ENCODE measurements at places on chromosomes 5 and 9.

GRCh38 chr5:170503990-170504596 is at the start of gene KCNIP1:
TSS of gene KCNIP1 (plus strand) at chr5:170504020.
- DNase-seq: peak; percentile 93

DNA sequence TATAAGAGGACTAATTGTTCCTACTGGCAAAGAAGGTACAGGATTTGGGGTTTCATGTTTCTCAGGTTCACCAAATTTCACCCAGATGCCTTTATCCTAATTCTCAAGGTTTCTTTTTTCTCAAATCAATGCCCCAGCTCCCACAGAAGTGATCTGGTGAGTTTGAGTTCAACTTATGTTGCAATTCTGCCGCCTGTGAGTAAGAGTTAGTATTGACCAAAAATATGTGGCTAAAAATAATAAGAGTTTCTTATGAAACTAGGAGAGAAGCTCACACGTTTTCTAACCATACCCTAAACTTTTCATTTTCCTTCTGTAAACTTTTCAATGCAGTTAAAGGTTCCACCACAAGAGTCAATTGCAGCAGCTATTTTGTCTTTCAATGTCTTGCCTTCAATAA is 15.1 kb downstream of the SLCO6A1 start:
- DNase-seq: no peak

- no peak for DNase-seq
These were observed 267.7 kb upstream of the ACTBL2 start for GRCh38 chr5:57750282-57750681.

DNA sequence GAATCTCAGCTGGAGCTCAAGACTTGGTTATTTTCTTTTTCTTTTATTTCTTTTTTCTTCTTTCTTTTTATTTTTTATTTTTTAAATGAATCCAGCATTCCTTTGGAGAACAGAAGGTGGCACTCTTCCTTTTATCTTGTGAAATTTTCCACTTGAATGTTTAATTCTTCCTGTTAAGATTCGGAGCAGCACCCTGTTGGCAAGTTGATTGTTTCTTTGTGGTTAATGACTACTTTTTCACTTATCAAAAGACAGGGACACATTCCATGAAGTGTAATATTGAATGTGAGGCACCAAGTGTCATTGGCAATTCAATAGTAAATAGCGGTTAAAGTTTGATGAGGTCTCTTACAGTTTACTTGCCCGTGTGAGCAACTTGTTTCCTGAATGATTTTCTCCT is 240.5 kb upstream of the CHD1 start:
- DNase-seq: no peak

- no peak for DNase-seq
These were observed 6.1 kb upstream of the TMEM252 start for GRCh38 chr9:68546596-68547390.

- DNase-seq: no peak
These were observed 9.6 kb upstream of the NDFIP1 start for GRCh38 chr5:142098931-142099330.

DNA sequence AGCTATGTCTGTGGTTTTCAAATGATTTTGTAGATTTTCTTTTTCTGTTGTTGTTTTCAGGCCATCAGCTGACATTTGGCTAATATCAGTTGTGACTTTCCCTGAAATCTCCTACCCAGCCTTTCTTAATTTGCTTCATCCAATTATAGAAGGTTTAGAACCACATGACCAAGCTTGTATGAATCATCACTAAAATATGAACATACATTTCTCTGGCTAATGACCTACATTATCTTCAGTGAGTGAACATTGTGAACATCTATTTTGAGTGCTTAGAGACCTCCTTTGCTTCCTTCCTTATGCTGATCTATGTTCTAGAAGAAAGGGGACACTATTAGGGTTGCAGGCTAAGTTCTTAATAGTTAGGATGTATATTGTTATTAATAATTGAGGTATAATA is 532.5 kb downstream of the RAB3C start:
- DNase-seq: no peak

- no peak for DNase-seq
These were observed 13.3 kb upstream of the GLRX start for GRCh38 chr5:95835682-95836385.

DNA sequence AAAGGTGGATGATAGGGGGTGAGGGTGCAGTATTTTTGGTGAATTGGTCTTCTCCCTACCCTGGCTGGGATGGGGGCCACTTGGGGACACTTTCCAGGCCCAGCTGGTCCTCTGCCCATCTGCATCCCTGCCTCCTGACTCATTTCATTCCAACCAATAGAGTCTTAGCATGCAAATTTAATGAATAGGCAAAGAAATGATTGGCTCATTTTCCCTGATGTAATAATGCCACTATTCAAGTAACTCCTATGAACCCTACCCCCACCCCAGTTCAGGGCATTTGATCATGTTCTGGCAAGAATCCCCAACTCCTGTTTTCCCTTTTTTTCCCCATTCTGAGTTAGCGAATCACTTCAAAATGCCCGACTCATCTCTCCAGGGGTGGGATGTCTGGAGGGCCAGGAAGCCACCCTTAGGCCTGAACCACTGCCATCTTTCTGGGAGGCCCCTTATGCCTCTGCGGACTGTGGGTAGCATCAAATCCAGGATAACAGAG is 56.7 kb downstream of the PCDH1 start:
- peak; percentile 68 for DNase-seq

DNA sequence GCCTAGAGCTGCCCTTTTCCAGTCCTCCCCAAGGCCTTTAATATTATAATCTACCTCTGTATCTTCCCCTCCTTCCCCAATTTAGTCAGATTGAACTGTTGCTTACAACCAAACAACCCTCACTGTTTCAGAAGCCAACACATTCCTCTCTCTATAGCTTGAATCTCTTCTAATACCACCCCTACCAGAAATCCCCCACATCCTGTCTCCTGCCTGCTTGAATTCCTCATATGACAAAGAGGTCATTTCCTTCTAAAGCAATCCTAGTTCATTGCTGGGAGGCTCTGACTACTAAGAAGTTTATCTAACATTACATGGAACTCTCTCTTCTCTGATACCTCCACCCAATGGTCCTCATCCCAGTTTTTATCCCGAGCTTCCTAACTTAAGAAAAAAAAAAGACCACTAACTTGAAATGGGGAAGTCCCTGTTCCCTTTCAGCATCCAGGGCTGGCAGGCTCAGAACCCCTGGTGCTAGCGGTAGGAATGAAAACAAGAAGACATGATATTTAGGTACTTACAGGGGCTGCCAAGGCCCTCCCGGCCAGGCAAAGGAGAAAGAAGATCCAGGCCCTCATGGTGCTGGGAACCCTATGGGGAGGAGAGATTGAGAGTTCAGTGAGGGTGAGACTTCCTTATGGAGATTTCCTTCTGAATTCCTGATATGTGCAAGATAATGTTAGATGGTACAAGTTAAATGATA is 11.0 kb downstream of the SPARC start:
- DNase-seq: no peak

DNA sequence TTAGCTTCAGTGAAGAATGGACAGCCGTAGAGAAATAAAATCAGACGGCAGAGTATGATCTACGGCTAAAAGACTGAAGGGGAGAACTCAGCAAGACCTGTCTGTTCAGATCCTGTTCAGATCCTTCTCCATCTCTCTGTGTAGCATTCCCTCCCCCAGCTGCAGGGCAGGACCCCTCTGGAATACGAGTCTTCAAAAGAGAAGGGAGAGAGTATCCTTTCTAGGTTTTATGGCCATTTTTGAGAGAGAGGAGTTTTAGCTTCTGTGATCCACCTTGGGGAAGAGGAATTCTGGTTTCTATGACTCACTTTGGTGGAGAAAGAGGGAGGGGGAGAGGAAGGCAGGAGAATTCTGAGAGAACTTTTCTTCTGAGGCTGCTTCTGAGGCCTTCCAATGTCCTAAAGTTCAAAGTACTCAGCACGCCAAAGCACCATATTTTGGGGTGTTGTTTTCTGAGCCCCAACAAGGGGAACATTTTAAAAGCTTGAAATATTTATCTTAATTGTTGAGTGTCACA is 194.4 kb upstream of the TLE4 start:
- no peak for DNase-seq

- DNase-seq: no peak
These were observed 813.9 kb upstream of the CDH10 start for GRCh38 chr5:25458628-25459027.

- no peak for DNase-seq
These were observed 21.1 kb downstream of the SRFBP1 start for GRCh38 chr5:121982893-121983285.

GRCh38 chr9:35903049-35903448 is 3.0 kb upstream of the HRCT1 start:
- DNase-seq: peak; percentile 72

- DNase-seq: no peak
These were observed 315.3 kb upstream of the PTGER4 start for GRCh38 chr5:40364441-40364840.

DNA sequence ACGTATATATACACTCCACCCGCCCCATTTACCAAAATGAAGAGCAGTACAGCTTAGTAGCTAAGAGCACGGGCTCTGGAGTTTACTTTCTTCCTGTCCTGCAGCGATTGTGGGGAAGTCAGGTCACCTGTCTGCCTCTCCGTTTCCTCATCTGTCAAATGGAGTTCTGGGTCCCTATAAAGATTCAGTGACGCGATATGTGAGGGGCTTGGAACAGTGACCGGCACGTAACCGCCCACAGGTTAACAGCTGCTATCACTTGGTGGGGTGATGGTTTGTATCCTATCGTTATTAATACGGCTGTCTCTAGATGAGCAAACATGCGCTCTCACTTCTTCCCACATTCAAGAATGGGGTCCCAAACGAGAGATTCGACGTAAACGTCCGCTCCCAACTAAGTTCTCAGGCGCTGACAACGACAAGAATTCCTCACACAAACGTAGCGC is 426 bp downstream of the FAM114A2 start:
- peak; percentile 50 for DNase-seq

DNA sequence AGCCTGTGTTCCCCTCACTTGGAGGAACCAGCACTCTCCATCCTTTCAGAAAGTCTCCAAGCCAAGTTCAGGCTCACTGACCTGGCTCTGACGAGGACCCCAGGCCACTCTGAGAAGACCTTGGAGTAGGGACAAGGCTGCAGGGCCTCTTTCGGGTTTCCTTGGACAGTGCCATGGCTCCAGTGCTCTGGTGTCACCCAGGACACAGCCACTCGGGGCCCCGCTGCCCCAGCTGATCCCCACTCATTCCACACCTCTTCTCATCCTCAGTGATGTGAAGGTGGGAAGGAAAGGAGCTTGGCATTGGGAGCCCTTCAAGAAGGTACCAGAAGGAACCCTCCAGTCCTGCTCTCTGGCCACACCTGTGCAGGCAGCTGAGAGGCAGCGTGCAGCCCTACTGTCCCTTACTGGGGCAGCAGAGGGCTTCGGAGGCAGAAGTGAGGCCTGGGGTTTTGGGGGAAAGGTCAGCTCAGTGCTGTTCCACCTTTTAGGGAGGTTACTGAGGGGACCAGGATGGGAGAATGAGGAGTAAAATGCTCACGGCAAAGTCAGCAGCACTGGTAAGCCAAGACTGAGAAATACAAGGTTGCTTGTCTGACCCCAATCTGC is 4.7 kb upstream of the NUP214 start:
- DNase-seq: no peak

- no peak for DNase-seq
These were observed 13.2 kb downstream of the TSC1 start for GRCh38 chr9:132931178-132931735.

DNA sequence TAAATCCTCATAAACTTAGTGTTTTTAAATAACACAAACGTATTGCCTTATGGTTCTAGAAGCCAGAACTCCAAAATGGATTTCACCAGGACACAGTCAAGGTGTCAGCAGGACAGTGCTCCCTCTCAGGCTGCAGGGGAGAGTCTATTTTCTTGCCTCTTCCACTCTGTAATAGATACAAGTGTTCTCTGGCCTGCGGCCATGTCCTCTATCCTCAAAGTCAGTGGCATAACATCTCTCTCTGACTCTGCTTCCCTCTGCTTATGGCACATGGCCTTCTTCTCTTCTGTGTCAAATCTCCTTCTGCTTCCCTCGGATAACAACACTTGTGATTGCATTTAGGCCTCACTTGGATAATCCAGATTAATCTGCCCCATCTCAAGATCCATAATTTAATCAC is 129.4 kb upstream of the OR13F1 start:
- no peak for DNase-seq

GRCh38 chr9:100394816-100395215 is 32.1 kb upstream of the MSANTD3 start:
- no peak for DNase-seq

GRCh38 chr9:100070104-100071041 is 28.4 kb downstream of the ERP44 start:
- DNase-seq: no peak

- no peak for DNase-seq
These were observed 204.7 kb upstream of the WWC1 start for GRCh38 chr5:168086746-168087145.

DNA sequence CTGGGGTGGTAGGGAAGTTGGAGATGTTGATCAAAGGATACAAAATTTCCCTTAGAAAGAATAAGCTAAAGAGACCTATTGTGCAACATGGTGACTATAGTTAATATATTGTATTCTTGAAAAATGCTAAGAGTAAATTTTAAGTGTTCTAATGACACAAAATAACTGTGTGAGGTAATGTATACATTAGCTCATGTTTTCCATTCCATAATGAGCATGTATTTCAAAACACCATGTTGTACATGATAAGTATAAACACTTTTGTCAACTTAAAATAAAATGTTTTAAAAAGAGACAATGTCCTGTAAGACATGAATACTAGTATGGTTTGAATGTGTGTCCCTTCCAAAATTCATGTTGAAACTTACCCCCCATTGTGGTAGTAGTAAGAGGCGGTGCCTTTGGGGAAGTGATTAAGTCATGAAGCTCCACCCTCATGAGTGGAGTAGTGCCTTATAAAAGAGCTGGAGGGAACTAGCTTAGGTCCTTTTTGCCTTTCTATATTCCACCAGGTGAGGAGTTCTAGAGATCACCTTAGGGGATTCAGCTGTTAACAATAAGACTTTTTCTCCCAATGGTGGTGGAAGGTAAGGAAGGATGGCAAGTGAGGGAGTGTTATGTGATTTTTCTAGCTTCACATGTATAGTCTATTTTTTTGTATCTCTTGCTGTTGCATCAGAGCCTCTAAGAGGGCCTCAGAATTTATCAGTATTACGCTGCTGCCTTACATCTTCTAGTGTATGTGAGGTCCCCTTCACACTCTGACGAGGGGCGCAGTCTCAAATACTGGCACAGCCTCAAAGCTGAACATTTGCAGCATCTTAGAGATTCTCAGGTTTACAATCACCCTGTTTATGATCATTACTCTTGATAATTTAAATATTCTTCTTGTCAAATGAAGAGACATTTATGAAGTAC is 94.9 kb upstream of the NREP start:
- no peak for DNase-seq

DNA sequence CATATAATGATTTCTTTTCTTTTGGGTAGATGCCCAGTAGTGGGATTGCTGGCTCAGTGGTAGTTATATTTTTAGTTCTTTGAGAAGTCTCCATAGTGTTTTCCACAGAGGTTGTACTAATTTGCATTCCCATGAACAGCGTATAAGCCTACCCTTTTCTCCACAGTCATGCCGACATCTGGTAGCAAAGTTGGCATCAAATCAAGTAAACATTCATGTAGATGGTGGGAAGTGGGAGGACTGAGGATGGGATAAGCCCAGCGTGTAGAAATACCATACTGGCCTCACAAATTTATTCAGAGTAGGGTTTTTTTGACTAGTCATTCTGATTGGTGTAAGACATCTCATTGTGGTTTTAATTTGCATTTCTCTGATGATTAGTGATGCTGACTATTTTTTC is 115.4 kb downstream of the EGFLAM start:
- no peak for DNase-seq

Data from SK-N-SH (cell line).